ENCODE measurements at places on chromosomes 3 and 15. TPM values are rescaled to one million over a fixed set of nuclear protein-coding genes. Genes with fewer than 3 reads are reported as not detected.

PRSS50 gene
- total RNA-seq, result not detected

SLC9A9 gene
- 6.2 TPM for total RNA-seq

P3H2 gene
- 10.2 TPM for total RNA-seq

ADCY5 gene
- total RNA-seq, result 11.5 TPM

PLA1A gene
- total RNA-seq, result 2.1 TPM

Data from breast epithelium (tissue), 4 donors.